Aorta (tissue), 5 donors: ENCODE measurements at places on chromosomes 7 and 10.
A peak's percentile ranks its signal among the peaks of the same experiment; 100 is the strongest.

- DNase-seq, result no peak
These were observed 253.1 kb upstream of the RHOBTB1 start for GRCh38 chr10:61197057-61197456.

- no peak for DNase-seq
These were observed 61.2 kb downstream of the PRKAR2B start for GRCh38 chr7:107105591-107106245.

DNA sequence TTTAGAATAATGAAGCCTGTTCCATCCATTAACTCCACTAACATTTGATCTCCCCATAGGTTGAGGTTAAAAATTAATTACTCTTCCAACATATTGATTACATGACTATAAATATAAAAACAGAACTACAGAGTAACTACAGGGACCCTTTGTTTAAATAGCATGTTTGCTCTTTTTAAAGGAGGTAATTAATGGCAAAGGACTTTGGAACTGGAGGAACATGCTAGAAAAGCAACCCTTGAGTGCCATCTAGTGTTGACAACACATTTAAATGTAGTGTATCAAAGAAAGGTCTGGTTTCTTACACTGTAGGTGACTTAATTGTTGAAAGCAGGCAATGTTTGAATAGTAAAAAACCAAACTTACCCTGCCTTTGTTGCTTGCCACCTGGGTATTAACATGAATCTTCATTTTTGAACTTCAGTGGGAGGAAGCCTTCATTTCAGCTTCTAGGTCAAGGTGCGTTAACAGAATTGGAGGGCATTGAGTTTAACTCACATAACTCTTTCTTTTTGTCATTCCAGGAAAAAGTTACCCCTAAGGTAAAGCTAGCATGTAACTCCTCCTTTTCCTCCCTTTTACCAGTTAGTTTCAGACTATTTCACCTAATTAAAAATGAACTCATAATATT, 52.6 kb upstream of the CAPZA2 start:
- DNase-seq, result no peak

DNA sequence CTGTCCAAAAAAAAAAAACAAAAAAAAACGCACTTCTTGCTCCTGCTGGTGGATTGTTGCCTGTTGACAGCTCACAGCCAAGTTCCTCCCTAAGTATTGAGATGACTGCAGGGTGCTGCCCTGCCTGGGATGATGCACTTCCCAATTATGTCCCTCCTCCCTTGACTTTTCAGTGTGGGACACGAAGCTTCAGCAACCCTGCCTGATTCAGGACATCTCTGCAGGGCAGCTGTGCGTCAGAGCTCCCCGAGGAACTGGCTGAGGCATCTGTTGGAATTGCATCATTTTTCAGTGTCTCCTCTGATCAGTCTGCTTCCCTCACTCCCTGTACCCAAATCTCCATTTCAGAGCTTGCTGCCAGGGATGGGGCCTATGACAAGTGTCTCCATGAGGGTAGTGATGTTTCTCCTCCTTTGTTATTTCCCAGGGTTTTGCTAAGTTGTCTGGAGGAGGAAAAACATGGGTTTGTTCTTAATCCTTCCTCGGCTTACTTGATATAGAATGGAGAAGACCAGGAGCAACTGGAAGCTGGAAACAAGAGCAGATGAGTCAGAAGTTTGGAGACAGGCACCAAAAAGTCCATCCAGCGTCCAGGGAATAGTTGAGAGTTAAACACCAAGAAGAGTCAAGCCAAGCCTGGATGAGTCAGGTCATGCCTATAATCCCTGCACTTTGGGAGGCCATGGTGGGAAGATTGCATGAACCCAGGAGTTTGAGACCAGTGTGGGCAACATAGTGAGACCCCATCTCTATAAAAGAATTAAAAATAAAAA, 355.1 kb downstream of the GALNT17 start:
- no peak for DNase-seq

GRCh38 chr10:119149729-119150128, 15.8 kb downstream of the SFXN4 start:
- no peak for DNase-seq

DNA sequence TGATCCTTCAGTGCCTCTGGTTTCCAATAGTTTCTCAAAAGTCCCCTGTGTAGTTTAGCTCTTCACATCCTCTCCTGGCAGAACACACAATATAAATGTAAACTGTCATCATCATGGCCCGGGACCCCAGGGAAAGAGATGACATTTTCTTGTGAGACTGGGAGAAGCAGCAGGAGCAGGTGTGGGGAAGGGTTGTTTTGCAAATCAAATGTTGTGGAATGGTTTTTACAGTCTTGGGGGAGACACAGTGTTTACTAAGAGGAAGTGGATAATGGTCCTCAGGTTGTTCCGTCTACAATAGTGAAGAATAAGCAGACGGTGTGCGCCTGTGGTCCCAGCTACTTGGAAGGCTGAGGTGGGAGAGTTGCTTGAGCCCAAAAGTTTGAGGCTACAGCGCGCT, 159.1 kb downstream of the SEC23IP start:
- DNase-seq, result no peak

DNA sequence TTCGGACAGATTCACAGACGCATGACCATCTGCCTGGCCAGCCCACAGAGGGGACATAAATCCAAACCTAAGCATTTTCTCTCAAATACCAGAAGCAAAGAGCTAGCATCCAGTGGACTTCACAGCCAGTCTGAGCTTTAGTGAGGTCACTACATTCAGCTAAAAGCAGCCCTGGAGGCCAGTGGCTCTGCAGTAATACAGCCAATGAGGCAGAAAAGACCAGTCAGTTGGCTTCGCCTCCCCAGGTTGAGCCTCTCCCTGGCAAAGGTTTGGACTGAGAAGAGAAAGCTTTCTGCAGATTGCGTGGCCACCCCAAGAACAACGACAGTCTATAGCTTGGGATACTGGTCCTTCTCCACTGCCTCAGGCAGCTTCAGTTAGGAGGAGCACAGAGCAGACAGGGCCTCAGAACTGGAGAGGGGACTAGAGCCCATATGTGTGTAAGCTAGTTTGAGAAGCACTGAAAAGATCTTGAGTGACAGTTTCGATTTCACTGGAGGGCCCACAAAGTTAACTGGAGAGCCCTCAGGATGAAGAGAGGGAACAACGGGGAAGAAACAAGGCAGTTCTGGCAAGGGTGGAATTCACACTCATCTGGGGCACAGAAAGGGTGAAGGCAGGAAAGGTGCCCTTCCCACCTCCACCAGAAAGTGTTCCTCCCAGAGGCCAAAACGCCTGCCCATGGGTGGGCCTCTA, 3.8 kb downstream of the WDR91 start:
- DNase-seq, result no peak

DNA sequence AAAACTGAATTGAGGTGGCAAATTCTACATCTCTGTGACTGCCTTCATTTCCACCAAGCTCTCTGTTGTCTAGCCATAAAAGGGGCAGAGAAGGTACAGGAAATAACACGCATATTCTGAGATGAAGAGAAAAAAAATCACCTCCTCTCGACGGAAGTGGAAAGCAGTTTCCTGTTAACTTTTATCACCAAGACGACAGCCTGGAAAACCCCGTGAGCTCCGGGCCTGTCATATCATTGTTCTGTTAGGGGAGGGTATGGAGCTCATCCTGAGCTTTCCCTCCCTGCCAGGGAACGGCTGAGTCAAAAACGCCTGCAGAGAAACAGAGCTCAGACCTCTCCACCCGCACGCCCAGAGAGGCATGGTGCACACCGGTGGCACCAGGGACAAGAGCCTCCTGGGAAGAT, 200.3 kb downstream of the PRPF18 start:
- peak; percentile 51 for DNase-seq

GRCh38 chr10:697097-697875, 7.8 kb upstream of the DIP2C start:
- DNase-seq, result no peak

DNA sequence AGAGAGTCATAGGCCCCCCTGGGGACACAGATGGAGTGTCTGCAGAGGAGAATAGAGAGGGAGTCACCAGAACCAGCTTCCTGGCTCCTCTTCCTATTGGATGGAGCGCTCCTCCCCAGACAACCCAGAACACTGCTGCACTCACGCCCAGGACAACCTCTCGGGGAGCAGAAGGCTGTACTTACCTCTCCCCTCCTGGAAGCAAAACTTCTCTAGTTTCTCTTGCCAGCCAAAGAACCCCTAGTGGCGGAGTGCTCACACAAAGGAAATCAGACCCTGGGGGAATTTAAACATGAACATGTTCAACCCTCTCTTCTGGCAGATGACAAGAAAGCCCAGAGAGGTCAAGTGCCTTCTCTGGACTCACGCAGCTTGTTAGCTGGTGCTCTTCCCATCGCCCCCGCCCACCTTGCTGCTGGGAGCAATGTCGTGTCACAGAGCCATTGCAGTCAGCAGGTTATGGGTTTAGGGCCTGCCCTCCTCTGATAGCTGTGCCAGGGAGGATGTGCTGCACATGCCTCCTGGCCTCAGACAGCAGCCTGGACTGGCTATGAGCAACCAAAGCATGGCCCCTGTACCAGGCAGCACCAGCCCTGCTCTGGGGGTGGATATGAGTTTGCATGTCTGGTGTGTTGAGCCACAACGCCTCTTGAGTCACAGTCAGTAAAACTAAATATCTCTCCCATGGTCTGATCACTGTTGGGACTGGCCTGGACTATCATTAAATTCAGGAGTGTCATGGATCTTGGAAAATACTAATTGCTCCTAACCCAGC, 84.4 kb downstream of the SLIT1 start:
- no peak for DNase-seq

GRCh38 chr10:85615556-85615955, 751.0 kb downstream of the GRID1 start:
- no peak for DNase-seq

GRCh38 chr7:43044511-43044910, 67.9 kb upstream of the HECW1 start:
- no peak for DNase-seq
